ENCODE measurements at places on chromosomes 3 and 15.

DNA sequence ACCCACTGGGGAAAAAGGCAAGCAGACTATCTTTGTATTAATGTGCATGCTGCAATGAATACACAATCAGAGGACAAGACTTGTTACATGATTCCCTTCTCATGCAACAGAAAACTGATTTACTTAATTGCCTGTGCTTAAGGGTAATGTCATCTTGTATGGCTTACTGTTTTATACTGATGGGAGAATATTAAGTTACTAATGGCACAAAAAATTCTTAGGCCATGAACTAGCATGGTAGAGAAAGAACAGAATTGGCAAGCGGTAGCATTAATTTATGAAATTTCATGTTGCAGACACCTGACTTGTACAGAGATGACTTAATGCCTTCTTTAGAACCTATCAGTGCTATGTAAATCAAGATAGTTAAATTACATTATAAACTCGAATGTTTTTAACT, 282.3 kb downstream of the CNTN3 start:
- no peak for DNase-seq

- no peak for DNase-seq
Observed at GRCh38 chr3:192373032-192373431, 354.3 kb downstream of the FGF12 start.

GRCh38 chr3:154095832-154096421, 25.3 kb upstream of the ARHGEF26 start:
- no peak for DNase-seq

GRCh38 chr3:134445636-134446035, 40.1 kb downstream of the ANAPC13 start:
- DNase-seq, result no peak

DNA sequence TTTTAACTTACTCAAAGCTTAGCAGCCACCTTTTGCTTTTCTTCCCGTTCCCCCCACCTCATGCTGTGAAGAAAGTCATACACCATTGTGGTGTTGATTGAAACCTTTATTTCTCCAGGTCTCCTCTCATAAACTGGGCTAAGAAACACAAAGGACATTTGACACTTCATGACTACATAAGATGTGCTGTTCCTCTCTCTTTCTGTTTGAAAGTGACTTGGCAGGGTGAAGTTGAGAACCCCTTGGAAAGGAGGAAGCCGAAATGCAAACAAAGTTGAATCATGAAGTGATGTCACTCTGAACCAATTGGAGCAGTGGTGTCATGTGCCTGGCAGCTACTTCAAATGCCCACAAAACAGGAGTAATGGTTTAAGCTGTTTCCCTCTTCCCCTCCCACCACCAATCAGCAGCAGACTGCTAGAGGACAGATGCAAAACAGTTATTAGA, 174.7 kb downstream of the IGF1R start:
- no peak for DNase-seq

DNA sequence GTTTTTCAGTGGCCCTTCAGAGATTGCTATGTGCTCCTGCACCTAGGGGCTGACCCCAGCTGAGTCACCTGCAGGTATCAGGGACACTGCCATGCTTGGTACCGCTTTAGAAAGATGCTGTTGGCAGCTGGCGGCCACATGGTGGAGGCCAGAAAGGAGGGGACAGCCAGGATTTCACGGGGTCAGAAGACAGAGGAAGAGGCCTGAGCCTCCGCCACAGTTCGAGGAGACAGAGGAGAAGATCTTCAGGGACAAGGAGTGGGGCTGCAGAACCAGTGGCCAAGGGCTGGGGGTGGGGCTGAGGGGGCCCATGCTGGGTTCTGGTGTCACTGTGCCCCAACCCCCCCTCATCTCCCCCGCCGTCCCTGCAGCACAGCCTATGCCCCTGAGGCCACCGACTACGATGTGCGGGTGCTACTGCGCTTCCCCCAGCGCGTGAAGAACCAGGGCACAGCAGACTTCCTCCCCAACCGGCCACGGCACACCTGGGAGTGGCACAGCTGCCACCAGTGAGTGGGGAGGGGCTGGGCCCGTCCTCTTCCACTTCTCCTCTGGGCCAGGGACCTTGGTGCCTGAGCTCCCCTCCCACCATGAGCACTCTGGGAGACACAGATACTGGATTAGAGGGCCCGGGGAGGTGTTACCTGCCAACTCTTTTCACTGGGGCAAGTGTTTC, 19.9 kb downstream of the LOXL1 start:
- DNase-seq, result no peak

- no peak for DNase-seq
Observed at GRCh38 chr15:98785807-98786621, 137.7 kb downstream of the IGF1R start.

DNA sequence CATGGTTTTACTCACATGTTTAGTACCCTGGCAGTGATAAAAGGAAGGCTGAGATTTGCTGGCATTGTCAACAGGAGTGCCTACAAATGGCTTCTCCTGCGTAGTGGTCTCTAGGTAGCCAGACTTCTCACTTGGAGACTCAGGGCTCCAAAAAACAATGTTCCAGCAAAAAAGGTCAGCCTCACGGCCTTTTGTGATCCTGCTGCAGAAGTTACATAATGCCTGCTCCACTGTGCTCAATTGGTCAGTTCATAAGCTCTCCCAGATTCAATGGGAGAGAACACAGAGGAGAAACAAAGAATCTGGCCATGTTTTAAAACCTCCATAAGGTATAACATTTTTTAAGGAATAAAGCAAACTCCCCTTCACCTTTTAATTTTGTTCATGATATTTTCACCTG, 76.1 kb upstream of the CMSS1 start:
- no peak for DNase-seq

GRCh38 chr15:57994221-57995049, 71.1 kb downstream of the ALDH1A2 start:
- DNase-seq, result no peak

DNA sequence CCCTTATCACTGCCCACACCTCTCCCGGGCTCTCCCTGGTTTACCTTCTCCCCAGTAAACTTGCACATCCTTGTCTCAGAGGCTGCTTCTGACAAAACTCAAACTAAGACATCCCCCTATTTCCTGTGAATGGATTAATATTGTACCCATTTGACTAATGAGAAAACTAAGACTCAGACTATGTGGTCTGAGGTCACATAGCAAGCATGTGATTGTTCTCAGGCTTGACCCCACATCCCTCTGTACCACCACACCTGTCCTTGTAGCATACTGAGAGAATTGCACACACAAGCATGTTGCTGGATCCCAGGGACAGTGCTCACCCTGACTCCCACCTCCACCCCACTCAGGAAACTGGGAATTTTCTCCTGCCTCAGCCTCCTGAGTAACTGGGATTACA, 90.7 kb upstream of the HES1 start:
- no peak for DNase-seq

GRCh38 chr3:124833710-124834332, 53.3 kb downstream of the ITGB5 start:
- DNase-seq, result no peak

GRCh38 chr15:68585574-68586273, 6.9 kb downstream of the CORO2B start:
- no peak for DNase-seq

DNA sequence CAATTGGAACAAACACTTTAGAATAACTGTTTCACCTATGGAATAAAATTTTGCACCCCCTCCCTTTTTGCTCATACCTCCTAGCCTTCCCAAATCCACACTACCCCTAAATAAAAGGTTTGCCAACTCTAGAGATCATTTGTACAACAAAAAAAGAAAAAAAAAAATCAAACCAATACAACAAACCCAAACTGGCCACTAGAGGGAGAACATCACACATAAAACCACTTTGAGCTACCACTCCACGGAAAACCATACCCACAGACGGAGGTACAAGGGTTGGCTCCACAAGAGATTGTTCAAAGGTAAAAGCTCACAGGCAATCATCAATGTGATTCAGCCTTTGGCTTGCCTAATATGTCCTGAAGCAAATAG, 47.6 kb downstream of the SETMAR start:
- peak; percentile 5 for DNase-seq

GRCh38 chr15:86677278-86677677, 597.6 kb downstream of the AGBL1 start:
- DNase-seq, result no peak

DNA sequence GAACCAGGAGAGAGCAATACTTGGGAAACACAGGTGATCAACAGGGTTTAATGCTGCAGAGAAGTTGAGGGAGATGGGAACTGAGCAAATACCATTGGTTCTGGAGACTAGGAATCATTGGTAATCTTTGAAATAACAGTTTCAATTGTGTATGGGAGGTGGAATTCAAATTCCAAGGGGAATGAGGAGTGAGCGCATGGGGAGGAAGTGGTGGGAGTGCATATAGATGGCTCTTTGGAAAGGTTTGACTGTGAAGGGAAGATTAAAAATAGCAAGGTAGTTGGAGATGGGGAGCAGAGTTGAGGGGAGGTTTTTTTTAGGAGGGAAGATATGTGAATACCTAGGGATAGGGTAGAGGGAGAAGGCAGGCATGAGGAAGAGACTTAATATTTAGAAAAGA, 51.1 kb upstream of the ROPN1 start:
- DNase-seq, result no peak

DNA sequence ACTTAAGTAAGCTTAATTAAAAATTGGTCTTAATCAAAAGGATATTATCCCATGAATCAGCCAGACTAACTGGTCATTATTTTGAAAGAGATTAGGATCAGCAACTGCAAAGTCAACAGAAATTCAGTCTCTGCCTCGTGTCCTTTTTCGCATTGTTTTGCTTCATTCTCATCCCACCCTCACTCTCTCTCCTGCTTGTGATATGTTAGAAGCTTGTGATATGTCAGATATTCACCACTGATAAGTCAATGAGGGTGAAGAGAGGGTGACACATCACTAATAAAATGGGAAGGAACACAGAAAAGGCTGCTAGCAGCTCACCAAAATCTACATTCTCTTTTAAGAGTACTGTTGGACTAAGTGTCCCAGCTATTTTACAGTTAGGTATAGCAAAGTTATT, 146.1 kb downstream of the SUCNR1 start:
- no peak for DNase-seq

DNA sequence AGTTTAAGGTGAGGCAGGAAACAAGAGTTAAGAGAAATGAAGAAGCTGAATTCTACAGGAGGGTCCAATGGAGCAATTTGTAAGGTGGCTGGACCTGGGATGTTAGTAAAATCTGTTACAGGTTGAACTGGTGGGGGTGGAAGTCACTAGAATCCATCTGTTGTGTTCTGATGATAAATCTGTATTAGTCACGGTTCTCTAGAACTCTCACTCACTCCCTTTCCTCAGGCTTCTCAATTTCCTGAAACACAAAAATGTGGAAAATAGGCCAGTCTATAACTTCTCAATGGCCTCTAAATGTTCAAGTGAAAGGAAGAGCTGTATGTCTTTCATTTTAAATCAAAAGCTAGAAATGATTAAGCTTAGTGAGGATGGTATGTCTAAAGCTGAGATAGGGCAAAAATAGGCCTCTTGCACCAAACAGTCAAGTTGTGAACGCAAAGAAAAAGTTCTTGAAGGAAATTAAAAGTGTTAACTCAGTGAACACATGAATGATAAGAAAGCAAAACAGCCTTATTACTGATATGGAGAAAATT, 180.2 kb upstream of the CBLB start:
- DNase-seq, result no peak

DNA sequence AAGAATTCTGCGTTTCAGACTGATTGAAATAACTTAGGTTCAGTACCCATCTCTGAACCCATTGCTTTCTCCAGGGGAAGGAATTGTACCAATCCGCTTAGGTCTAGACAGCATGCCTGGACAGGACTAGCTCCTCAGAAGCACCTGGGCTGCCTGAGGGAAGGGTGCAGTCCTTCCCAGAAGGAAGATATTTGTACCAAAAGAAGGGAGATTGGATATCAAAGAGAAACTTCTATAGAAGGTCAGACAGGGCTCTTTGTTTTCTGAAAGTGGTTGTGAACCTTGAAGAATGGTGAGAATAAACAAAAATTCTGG, 133.8 kb upstream of the LRTM1 start:
- no peak for DNase-seq

DNA sequence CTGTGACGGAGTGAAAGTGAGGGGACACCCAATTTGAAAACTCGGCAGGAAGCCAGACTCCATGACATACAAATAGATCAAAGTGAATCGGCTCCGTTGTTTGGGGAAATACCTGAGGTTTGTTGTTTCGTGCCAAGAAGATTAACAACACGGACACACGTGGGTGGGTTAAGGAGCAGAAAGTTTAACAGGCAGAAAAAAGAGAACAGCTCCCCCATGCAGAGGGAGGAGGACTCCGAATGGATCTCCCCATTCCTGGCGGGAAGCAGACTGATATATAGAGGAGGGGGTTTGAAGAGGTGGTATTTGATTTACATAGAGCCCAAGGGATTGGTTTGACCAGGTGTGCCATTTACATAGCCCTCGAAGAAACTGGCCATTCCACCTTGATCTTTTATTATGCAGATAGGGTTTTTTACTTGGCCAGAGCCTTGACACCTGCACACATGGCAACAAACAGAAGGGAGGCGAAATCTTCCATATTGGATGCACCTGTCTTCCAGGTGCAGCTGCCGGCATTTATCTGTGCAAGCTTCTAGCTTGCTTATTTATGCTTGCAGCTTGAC, 4.8 kb upstream of the SACM1L start:
- no peak for DNase-seq

GRCh38 chr15:91534976-91535375, 318.5 kb upstream of the SLCO3A1 start:
- no peak for DNase-seq

DNA sequence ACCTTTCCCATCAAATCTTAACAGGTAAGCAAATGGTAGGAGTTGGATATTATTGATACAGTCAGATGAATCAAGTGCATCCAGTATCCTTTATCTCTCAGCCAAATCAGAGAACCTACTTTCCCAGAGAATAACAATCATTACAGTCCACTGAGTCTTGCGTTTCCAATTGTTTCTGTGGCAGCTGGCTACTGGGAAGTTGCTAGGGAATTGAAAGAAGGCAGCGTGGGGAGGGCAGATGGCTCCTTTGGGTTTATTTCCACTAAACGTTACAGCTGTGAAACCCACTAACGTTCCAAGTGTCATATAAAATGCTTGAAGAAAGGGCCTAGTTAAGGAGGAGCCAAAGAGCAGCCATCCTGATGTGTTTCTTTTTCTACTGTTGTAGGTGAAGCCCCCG, 78.4 kb downstream of the WDR72 start:
- no peak for DNase-seq

- DNase-seq, result no peak
Observed at GRCh38 chr3:141485641-141486495, 959 bp upstream of the RASA2 start.

- no peak for DNase-seq
Observed at GRCh38 chr3:49713336-49714105, 6.0 kb downstream of the AMIGO3 start.

All from activated T-helper 1 cell treated with anti-CD3 and anti-CD28 coated beads, Interleukin-2, amount 50 U/mL, for 16 hours (primary cell).